ENCODE measurements at places on chromosomes 12 and 14. TPM values are rescaled to one million over a fixed set of nuclear protein-coding genes. Genes with fewer than 3 reads are reported as not detected.
A peak's percentile ranks its signal among the peaks of the same experiment; 100 is the strongest.

DNA sequence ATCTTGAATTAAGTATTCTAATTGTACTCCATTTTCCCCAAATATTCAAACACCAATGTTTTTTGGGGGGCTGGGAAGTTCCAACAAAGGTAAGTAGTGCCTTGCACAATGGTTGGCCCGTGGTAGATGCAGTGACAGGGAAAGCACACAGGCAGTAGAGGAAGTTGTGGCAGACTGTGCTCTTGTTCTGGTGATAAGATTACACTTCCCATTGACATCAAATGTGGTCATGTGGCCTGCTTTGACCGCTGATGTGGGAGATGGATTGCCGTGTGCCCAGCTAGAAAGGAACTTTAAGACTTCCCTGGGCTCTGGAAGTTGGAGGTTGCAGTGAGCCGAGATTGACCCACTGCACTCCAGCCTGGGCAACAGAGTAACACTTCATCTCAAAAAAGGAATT lies 223.8 kb downstream of the VRK1 start:
- DNase-seq = no peak

DNA sequence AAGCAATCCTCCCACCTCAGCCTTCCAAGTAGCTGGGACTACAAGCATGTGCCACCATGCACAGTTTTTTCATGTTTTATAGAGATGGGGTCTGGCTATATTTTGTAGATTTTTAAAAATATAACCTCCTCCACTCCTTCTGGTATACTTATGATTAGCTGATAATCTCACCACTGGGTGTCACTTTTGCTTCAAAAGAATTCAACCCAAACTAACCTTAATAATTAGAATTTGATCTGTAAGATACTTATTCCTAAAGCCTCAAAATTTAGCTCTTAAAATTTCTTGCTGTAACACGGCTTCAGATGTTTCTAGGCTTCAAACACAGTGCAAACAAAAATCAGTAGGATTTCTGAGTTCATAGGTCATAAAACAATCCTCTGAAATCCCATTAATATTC lies 130.3 kb downstream of the CEP83 start:
- no peak for DNase-seq

- no peak for DNase-seq
Observed at GRCh38 chr14:60175255-60175902, 10.2 kb upstream of the DHRS7 start.

DNA sequence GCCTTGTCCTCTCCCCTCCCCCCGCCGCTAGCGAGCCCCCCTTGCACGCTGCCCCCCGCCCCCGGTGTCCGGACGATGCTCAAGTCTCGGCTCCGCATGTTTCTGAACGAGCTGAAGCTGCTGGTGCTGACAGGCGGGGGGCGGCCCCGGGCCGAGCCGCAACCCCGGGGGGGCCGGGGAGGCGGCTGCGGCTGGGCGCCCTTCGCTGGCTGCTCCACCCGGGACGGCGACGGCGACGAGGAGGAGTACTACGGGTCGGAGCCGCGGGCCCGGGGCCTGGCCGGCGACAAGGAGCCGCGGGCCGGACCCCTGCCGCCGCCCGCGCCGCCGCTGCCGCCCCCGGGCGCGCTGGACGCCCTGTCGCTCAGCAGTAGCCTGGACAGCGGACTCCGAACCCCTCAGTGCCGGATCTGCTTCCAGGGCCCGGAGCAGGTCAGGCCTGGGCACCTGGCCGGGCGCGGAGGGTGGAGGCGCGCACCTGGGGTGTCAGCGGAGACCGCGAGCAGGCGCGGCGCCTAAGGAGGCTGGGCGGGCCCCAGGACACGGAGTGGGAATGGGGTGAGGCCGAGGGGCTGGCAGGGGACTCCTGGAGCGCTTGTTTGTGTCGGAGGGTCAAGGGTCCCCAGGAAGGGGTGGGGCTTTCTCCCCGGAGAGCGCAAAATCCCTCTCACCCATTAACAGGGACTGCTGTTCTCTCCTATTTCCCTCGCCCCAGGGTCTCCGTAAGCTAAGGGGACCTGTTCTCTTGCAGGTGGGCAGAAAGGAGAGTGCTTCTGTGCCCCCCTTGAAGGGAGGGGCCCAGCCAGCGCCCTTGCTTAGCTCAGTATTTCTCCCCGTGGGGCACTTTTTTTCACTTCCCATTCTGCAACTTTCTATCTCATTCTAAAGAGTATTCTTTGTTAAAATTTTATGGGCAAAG lies 810 bp downstream of the MARCHF9 start:
- DNase-seq = no peak

- peak; percentile 65 for DNase-seq
Observed at GRCh38 chr14:64786296-64787149, 82.3 kb downstream of the PLEKHG3 start.

- no peak for DNase-seq
Observed at GRCh38 chr12:67772267-67773169, 124.0 kb downstream of the DYRK2 start.

GRCh38 chr12:93767524-93767863 lies 90.3 kb downstream of the CRADD start:
- no peak for DNase-seq

DNA sequence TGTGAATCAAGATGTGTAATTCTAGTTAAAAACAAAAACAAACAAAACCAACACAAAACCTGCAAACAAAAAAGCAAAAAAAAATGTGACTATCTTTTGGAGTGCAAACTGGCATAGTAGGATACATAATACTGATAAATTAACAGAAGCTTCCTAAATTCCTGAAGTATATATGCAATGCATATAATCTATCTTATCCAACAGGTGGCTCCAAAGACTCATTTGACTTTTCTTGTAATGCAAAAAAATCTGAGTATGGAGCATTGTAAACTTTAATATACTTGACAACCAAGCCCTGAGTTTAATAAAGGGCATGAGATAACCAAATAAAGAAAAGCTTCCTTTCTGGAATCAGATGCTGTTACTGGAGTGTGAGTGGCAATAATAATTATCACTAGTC lies 1003.6 kb downstream of the FSCB start:
- DNase-seq = no peak

DNA sequence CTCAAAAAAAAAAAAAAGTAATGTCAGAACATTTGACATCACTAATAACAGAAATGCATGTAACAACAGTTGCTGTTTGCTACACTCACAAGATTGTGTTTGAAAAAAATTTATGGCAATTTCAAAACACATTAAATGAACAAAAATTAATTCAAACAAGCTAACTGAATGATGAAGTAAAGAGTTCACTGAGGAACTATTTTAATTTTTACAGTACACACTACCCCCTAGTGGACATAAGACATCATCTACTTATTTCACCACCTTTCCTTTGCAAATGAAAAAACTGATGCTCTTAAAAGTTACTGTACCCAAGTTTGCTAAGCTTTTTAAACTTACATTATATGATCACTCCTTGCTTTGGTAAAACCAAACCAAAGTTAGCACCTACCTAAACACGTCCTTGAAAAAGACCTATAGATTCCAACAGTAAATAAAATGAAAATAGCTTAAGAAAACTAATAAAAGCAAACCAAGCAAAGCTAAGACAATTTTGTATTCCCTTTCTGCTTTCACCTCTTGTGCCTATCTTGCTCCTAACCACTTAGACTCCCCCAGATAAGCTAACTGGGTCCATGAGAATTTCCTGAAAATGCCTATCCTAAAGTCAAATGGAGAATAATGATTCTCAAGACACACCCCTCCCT lies 22.2 kb downstream of the UBE2N start:
- no peak for DNase-seq

DNA sequence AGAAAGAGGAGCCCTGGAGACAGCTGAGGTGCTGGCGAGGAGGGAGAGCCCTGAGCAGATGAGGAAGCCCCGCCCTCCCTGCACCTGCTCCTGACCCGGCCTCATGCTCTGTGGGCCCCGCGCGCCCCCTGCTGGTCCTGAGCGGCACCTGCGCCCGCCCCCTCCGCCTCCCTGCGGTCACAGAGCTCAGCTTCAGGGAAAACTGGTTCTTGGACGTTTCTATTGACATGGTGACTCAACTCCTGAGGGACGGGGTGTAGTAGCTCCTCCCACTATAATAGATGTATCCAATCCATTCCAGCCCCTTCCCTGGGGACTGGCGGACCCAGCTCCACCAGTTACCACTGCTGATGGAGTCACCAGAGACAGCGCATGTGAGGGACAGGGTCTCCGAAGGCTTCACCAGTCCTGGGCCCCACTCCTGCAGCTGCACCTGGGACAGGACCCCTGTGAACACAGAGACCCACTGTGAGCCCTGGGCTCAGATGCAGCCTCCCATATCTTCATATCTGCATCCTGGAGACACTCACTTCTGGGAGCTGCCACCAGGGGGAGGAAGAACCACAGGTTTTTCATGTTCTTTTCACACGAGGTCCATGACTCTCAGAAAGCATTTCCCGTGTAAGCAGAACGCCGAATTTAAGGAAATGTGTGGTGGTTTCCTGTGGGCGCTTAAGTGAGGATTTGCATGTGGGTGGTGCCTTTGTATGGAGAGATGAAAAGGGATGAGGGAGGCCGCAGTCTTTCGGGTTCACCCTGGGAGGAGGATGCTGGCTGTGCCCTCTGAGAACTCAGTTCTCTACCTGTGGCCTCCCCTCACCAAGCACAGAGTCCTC lies 1346.4 kb downstream of the TMEM121 start:
- peak; percentile 88 for DNase-seq

GRCh38 chr12:26195250-26195640 lies at the start of gene SSPN:
Gene SSPN (plus strand): TSS chr12:26195573. CDS start chr12:26195673, 100 bp downstream.
- peak; percentile 82 for DNase-seq

GRCh38 chr12:124036657-124037109 lies 63.7 kb downstream of the ZNF664 start:
- DNase-seq = no peak

- no peak for DNase-seq
Observed at GRCh38 chr14:94681300-94682060, 69.3 kb downstream of the SERPINA3 start.

DNA sequence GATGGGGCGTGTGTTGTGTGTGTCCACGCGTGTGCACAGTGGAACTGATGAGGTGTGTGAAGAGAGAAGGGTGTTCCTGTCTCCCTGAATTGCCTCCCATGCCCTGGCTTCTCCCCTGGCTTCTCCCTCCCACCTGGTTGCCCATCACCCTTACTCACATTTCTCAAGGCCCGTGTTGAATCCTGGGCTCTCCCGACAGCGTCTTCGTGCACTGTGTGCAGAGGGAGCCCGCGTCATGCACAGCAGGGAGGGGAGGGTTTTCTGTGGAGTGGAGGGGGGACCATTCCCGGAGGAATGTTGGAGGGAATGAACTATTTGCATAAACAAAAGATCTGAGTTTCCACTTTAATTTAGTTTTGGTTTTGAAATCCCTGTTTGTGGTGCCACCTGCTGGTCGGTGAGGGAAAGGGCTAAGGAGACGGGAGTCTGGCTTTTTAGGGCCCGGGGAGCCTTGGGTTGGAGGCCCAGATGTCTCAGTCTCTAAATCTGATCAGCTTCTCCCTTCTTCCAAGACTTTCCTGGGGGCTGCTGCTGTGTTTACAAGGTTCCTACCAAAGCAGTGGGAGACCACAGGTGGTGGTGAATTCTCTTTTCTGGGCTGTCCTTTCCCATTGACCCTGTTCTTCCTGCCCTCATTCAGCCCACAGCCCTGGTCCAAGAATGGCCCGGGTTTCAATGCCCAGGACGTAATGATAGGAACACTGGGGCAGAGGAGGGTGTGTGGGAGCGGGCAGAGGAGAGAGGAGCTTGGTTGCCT lies at the start of gene C1R:
Gene C1R, minus strand, starts transcription at position 217 of the 757 bp plus-strand sequence. Its CDS starts 57 bp downstream, at position 160.
- DNase-seq = peak; percentile 86

GRCh38 chr14:103530831-103531230 lies 1.8 kb downstream of the TRMT61A start:
- DNase-seq = no peak

DNA sequence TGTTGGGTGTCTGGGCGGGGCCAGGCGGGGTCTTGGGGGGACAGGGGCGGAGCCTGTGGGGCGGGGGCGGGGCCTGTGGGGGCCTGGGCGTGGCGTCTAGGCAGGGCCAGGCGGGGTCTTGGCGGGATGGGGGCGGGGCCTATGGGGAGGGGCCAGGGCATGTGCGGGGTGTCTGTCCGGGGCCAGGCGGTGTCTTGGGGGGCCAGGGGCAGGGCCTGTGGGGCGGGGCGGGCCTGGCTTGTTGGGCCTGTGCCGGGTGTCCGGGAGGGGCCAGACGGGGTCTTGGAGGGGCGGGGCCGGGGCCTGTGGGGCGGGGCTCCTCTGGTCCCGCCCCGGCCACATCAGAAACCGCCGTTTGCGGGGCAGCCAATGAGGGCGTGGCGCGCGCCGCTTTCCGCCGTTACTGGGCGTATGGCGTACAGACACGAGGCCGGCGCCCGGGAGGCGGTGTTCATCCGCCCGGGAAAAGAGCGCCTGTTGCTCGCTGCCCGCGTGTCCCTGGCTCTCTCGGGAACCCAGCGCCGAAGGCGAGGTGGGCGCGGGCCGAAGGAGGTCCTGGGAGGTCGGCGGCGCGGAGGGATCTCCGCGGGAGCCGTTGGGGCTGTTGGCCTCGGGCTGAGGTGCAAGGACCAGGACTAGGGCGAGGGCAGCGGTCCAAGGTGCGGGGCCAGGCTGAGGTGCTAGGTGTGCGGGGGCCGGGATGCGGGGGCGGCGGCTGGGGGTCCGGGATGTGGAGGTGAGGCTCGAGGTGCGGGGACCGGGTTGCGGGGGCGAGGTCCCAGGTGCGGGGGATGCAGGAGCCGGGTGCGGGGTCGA lies at the start of gene PIWIL1:
Gene PIWIL1, plus strand, starts transcription at position 400 of the 816 bp plus-strand sequence. CDS start 4,705 bp downstream, outside the sequence.
- DNase-seq = no peak

- no peak for DNase-seq
Observed at GRCh38 chr12:6345319-6346091, 3.6 kb upstream of the TNFRSF1A start.

GRCh38 chr12:88634008-88634407 lies 53.7 kb upstream of the KITLG start:
- DNase-seq = no peak

DNA sequence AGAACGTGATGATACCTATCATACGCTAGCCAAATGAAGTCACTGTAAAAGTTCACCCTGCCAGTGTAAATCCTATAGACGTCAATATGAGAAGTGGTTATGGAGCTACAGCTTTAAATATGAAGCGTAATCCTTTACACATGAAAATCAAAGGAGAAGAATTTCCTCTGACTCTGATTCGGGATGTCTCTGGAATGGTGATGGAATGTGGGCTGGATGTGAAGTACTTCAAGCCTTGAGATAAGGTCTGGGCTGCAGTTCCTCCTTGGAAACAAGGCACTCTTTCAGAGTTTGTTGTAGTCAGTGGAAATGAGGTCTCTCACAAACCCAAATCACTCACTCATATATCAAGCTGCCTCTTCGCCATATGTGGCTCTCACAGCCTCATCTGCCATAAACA lies 53.1 kb upstream of the NAP1L1 start:
- no peak for DNase-seq

DNA sequence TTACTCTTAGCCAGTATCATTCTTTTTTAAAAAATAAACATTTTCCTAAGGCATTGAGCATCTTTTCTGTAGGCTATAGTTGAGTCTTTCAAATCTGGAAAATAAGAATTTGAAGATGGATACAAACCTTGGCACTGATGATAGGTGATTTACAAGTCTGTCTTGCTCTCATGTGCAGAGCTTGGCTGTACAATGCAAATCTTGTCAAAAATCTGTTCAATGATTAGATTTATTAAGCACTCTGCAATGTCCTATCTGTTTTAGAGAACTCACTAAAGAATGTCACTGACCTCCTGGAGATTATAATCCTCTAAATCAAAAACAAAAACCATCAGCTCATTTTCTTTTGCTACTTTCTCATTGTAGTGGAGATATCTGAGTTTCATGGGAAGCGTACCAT lies 42.8 kb upstream of the AMIGO2 start:
- DNase-seq = no peak

GRCh38 chr12:19515179-19515578 lies 75.9 kb downstream of the AEBP2 start:
- no peak for DNase-seq

GRCh38 chr12:48969160-48969771 lies 2.3 kb downstream of the WNT10B start:
- no peak for DNase-seq

Gene CIROP
- not detected for total RNA-seq

Gene TMEM63C
- total RNA-seq = 2.7 TPM

Gene PELI2
- 3.2 TPM for total RNA-seq

Gene PTPN6
- total RNA-seq = 9.1 TPM

Gene RNASE7
- not detected for total RNA-seq

Gene CLEC1A
- total RNA-seq = 3.7 TPM

Data from Right ventricle myocardium inferior (tissue), 1 donor.